ENCODE measurements at places on chromosomes 5 and 9.

DNA sequence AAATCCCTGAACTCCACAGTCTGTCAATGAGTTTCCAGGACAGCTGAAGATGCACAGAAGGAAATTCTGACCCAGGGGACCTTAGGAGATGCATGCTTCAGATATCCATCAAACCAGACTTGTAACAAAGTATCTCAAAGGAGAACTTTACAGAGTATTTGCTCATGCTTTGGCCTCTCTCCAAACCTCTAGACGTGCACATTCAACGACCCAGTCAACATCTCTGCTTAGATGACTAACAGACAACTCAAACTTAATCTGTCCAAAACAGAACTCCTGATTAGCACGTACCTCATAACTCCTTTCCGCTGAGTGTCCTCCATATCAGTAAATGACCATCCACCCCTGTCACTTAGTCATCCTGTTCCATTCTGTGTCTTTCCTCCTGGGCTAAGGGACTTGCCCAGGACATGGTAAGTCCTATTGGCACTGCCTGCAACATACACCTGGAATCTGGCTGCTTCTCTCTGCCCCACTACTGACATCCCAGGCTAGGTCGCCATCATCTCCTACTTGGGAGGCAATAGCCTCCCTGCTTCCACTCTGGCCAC, 107.4 kb downstream of the LMNB1 start:
- DNase-seq, result no peak

GRCh38 chr5:52119768-52120167, 667.9 kb upstream of the ITGA1 start:
- no peak for DNase-seq

DNA sequence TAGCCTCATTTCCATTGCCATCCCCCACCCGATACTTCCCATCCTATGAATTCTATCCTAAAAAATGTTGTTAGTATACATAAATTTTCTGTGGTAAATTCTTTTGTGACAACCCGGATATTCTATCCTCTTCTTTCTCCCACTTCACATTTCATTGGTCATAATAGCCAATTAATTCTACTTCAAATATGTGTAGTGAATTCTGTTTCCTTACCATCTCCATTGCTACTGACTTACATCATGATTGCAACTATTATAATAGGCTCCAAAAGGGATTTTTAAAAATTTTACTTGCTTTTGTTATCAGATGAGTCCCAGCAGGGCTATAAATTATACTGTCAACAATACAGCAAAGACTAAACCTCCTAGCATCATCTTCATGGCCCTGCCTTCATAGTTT, 1326.8 kb downstream of the PTPRD start:
- no peak for DNase-seq

DNA sequence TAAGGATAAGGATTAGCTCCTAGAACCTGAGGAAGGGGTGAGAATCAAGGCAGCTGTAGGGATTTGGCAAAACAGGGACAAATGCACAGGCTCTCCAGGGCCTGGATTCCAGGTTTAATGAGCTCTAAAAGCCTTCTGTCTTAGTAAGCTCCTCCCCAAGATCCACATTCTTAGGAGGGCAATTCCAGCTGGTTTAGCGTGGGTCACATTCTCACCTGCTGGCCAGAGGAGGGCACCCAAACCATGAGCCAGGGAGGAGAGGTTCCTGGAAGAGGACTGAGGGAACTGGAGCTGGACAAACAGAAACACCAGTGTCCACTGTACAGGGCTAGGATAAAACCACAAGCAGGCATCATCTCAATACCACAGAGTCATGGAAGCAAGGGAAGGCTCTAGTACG, 480.0 kb downstream of the CCDC171 start:
- no peak for DNase-seq

GRCh38 chr5:39501397-39501796, 76.6 kb upstream of the DAB2 start:
- no peak for DNase-seq

DNA sequence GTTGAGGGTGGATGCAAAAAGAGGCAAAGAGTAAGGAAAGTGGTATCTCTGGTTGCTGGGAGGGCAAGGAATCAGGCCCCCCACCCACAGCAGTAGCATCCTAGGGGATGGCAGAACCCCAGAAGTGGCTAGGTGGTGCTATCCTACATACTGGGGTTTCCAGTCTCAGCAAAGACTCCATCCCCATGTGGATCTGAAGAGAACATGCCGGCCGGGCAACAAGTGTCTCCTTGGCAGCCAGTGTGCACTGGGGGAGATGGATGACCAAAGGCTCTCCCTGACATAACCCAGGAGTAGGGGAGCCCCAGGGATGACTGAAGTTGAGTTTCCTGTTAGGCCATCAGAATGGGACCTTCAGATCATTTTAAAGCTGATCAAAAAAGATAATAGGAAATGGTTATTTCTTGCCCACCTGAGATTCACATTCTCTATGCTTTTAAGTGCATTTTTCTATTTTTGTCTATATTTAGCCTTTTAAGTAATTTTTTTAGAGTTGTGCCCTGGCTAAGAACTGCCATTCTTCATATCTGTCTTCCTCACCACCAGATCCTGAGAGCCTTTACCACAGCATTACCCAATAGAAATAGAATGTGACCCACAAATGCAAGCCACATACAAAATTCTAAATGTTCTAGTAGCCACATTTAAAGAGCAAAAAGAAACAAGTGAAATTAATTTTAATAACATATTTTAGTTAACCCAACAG, 78.7 kb upstream of the SMIM23 start:
- no peak for DNase-seq
